Pancreas (tissue), 10 donors: ENCODE measurements at places on chromosomes 5 and 9.
A peak's percentile ranks its signal among the peaks of the same experiment; 100 is the strongest.

DNA sequence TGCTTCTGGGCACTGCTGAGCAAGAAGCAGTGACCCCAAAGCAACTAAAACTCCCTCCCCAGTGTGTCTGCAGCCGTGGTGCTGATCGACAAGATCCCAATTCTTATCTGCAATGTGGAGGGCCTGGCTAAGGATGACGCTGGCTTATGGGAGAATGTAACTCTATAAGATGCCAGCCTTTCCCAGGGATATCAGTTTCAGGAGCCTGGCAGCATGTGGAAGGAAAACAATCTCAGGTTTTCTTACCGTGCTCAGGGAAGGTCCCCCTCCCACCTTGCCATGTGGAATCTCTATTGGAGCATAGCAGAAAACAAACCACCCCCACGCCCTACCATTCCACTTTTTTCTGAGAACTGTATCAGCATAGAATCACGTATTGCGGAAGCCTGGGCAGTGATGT lies 87.7 kb upstream of the PTPN3 start:
- no peaks in the 10 kb centered on the region for H3K27me3 ChIP-seq
- H3K4me3 ChIP-seq: no peak overlapping the region
- no peaks in the 10 kb centered on the region for H3K36me3 ChIP-seq
- DNase-seq: no peak
- H3K4me1 ChIP-seq: no peaks in the 10 kb centered on the region

DNA sequence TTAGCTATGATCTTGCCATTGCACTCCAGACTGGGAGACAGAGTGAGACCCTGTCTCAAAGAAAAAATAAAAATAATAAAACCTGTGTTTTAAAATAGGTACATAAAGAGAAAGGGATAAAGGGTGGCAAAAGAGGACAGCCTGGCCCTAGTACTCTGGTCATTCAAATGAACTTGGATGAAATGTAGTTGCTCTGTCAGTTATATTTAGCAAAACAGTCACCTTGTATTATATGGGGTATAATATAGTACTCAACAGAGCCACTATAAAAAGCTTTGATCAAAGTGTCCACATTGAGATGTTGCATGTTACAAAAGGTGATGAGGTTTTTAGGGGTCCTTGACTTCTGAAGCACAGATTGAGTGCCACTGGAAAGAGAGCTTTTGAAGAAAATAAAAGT lies 61.1 kb upstream of the EQTN start:
- no peak for DNase-seq
- H3K27me3 ChIP-seq: no peaks in the 10 kb centered on the region
- H3K27ac ChIP-seq: no peak overlapping the region
- no peak overlapping the region for H3K4me3 ChIP-seq

DNA sequence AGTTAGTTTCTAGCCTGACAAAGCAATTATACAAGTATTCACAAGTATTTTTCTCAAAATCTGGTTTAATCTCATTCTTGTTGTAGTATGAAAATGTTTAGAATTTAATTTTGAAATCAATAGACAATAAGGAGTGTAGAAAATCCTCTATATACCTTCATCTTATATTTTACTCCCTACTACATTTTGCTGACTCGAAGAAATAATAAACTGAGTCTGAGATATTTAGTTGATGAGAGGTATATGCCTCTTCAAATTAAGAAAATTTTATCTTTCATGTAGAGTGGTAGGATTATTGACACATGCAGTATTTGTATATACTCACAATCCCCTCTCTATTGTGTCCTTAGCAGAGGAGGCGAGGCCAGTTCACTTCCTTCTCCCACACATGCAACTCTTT lies 477.7 kb downstream of the MAN2A1 start:
- H3K36me3 ChIP-seq: no peaks in the 10 kb centered on the region
- H3K4me1 ChIP-seq: no peaks in the 10 kb centered on the region
- no peaks in the 10 kb centered on the region for H3K27me3 ChIP-seq
- H3K27ac ChIP-seq: no peak overlapping the region

DNA sequence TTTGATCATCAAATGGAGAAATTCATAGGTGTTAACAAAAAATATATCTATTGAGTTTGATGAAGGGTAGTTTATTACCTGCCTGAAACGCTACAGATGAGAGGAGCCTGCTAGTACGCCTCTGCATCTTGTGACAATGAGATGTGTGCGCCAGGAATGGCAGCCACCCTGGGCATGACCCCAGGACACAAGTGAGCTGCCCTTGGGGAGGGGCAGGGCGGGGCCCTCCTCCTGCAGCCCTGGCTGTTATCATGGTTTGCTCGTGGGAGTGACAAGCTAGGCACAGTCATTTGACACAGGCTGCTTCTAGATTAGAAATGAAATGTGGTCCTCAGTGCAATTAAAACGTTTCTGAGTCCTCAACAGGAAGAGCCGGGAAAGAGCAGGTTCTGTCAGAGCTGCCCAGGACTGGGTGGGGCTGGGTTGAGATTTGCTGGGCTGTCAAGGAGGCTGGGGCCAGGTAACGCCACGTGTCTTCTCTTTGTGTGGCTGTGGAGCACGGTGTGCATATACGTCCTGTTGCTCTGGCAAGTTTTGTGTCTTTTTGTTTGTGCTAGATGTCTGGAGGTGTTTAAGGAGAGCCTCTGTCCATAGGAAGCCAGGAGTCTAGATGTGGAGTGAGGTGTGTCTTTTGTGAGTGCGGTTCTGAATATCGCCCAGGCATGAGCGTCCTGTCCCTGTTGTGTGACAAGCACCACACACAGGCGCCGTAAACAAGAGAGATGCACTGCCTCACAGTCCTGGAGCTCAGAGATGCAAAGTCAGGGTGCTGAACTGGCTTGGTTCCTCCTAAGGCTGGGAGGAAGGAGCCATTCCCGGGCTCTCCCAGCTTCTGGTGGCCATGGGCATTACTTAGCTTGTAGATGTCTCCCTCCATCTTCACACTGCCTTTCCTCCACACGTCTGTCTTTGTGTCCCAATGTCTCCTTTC lies 129.0 kb upstream of the IRX4 start:
- no peaks in the 10 kb centered on the region for H3K27me3 ChIP-seq
- no peaks in the 10 kb centered on the region for H3K4me1 ChIP-seq
- DNase-seq: no peak
- no peak overlapping the region for H3K27ac ChIP-seq
- no peak overlapping the region for H3K4me3 ChIP-seq

DNA sequence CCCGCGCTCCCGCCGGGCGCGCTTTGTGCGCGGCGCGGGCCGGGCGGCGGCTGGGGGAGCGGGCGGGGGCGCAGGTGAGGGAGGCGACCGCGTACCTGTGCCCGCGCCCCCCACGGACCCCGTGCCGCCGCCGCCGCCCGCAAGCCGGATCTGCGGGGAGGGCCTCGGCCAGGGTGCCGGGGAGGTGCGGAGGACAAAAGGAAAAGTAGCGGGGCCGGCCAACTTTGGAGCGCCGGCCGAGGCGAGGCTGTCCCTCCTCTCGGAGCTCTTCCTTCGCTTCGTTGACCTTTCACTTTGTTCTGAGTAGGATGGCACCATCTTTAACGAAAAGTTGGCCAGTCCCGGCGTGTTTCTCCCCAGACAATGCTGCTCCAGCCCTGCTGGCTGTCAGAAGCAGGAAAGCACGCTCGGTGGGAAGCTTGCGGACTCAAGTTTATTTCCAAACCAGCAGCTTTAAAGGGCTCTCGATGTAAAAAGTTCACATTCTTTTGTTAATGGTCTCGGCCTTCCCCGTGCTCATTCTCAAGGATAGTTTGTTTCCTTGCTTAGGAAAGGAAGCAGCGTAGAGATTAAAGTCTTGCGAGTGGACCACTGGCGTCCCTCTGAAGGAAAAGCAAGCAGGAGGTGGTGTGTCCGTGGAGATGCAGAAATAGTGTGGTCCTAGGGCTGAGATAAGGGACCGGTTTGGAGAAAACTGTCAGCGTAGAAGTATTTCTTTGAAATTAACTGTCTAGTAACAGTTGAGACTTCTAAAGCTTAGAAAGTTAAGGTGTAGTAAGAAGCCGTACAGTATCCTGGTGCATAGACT lies 639 bp downstream of the EHMT1 start:
- no peaks in the 10 kb centered on the region for H3K27me3 ChIP-seq
- no peaks in the 10 kb centered on the region for H3K36me3 ChIP-seq
- DNase-seq: peak; percentile 51
- H3K4me1 ChIP-seq: peaks cover 28% of the 10 kb centered on the region
- H3K4me3 ChIP-seq: peak overlapping the region; percentile 84

- H3K36me3 ChIP-seq: no peaks in the 10 kb centered on the region
- no peak for DNase-seq
- H3K27me3 ChIP-seq: no peaks in the 10 kb centered on the region
- H3K4me1 ChIP-seq: no peaks in the 10 kb centered on the region
- no peak overlapping the region for H3K4me3 ChIP-seq
These were observed 47.3 kb downstream of the S1PR3 start for GRCh38 chr9:89038382-89039103.

- no peaks in the 10 kb centered on the region for H3K4me1 ChIP-seq
- no peak for DNase-seq
- no peak overlapping the region for H3K27ac ChIP-seq
- no peaks in the 10 kb centered on the region for H3K36me3 ChIP-seq
These were observed 211.2 kb downstream of the NXNL2 start for GRCh38 chr9:88746029-88746742.

GRCh38 chr5:86175224-86175623 lies 442.5 kb upstream of the COX7C start:
- H3K36me3 ChIP-seq: no peaks in the 10 kb centered on the region
- no peaks in the 10 kb centered on the region for H3K27me3 ChIP-seq
- no peak overlapping the region for H3K27ac ChIP-seq

GRCh38 chr5:169351721-169352120 lies 50.8 kb upstream of the SLIT3 start:
- no peaks in the 10 kb centered on the region for H3K27me3 ChIP-seq
- H3K27ac ChIP-seq: no peak overlapping the region
- no peaks in the 10 kb centered on the region for H3K4me1 ChIP-seq
- H3K4me3 ChIP-seq: no peak overlapping the region

DNA sequence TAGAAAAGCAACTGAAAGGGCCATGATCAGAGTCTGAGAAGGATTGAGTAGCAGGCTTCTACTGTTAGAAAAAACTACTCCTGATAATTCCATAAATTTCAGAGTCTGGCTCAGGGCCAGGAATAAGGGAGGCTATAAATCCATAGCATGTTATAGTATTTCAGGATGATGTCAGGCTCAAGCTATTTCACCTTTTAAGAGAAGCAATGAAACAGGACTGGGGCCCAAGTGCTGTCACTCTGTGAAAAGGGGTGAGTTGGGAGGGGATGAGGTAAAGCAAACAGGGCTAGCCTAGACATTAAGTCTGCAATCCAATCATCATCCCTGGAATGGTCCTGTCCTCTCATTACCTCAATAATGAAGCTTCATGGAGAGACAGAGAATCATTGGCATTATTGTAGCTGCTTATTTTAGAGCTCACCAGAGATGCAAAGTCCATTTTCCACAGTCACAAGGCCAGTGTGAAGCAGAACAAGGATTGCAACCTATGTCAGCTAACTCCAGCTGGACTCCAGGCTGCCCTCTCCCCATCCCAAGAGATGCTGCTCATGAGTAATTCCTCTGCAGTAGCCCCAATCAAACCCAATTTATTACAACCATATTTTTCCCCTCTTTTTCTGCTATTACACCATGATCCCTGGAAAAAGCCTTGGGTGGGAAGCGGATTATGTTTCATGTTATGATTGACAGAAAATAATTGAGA lies 56.0 kb downstream of the PAPPA start:
- H3K36me3 ChIP-seq: no peaks in the 10 kb centered on the region
- H3K4me3 ChIP-seq: no peak overlapping the region
- H3K4me1 ChIP-seq: no peaks in the 10 kb centered on the region
- H3K27me3 ChIP-seq: no peaks in the 10 kb centered on the region
- H3K27ac ChIP-seq: no peak overlapping the region
- no peak for DNase-seq

- H3K36me3 ChIP-seq: no peaks in the 10 kb centered on the region
- no peaks in the 10 kb centered on the region for H3K27me3 ChIP-seq
- DNase-seq: peak; percentile 94
- H3K27ac ChIP-seq: peak within 1 kb of the TSS; percentile 67
- peak within 1 kb of the TSS; percentile 63 for H3K4me3 ChIP-seq
These were observed at the start of gene WHRN for GRCh38 chr9:114505187-114506081. Gene WHRN, minus strand, starts transcription at chr9:114505473. Its CDS starts 672 bp downstream, at chr9:114504801.

- no peak overlapping the region for H3K27ac ChIP-seq
- no peak for DNase-seq
- H3K4me3 ChIP-seq: no peak overlapping the region
- no peaks in the 10 kb centered on the region for H3K4me1 ChIP-seq
- no peaks in the 10 kb centered on the region for H3K36me3 ChIP-seq
These were observed 61.0 kb upstream of the NEK6 start for GRCh38 chr9:124196814-124197176.

GRCh38 chr9:77600810-77601209 lies 47.3 kb downstream of the GNA14 start:
- no peak for DNase-seq
- H3K27me3 ChIP-seq: no peaks in the 10 kb centered on the region
- no peaks in the 10 kb centered on the region for H3K4me1 ChIP-seq
- H3K4me3 ChIP-seq: no peak overlapping the region

DNA sequence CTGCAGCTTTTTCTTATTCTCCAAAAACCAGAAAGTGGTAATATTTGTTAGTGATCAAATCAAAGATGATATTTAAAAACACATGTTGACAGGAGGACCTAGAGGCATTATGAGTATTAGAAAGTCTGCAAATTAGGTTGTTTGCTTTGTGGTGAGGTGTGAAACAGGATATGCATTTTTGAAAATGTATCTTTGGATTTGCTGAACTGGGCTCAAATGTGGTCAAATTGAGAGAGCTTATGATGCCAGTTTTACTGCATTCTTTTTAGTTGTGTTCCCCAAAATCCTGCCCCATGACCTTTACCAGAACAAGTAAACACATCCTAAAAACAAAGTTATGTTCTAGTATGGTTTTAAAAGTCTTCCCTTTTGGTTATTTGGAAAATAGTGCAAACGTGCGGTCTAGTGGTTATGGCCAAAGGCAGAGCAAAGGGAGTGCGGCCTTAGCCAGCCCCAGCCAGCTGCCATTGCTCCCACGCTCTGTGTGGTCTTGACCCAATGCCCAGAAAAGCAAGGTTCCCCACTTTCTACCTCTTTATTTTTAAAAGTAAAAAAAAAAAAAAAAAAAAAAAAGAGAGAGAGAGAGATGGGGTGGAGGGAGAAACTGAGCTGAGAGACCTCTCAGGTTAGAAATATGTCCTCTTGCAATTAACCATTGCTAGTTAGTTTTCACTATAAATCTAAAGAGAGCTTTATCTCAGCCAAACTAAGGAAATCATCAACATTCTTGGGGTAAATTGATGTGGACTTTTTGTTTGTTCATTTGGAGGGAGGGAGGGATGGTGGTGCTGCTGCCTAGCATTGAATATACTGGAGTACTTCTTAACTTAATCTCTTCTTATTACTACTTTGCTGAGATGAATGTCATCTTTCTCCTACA lies 176.6 kb downstream of the ARHGAP26 start:
- no peak overlapping the region for H3K27ac ChIP-seq
- DNase-seq: peak; percentile 80
- H3K27me3 ChIP-seq: no peaks in the 10 kb centered on the region
- peaks cover 45% of the 10 kb centered on the region for H3K4me1 ChIP-seq
- no peaks in the 10 kb centered on the region for H3K36me3 ChIP-seq
- H3K4me3 ChIP-seq: no peak overlapping the region
